Kidney capillary endothelial cell (primary cell): ENCODE measurements at places on chromosomes 2 and 18.
A peak's percentile ranks its signal among the peaks of the same experiment; 100 is the strongest.

DNA sequence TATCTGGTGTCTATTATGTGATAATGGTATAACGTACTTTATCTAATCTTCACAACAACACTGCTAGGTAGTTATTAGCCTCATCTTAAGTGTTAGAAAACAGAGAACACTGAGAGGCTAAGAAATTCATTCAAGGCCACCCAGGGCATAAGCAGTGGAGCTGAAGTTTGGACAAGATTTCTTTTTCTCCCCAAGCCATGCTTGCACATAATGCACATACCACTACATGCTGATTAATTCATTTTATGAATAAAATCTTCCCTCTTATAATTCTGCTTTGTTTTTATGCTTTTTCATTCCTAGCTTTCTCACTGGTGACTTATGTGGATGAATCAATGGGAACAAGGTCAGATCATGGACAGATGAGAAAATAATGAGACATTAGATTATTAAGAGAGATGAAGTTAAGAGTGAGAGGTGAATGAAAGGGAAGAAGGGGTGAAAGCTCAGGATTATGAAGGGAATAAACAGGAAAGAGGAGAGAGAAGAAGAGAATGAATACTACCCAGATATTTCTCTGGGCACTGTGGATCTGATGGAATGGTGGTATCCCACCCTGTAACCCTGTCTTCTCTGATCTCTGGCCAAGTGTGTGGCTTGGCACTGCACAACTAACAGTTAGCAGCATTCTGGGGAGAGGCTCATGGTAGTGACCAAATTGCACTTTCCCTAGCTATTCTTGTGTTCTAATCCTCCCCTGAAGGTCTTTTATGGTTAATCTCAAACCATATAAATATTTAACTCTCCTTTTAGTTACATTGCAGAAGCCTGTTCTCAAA is 17.7 kb upstream of the GALNT3 start:
- no peak for DNase-seq

DNA sequence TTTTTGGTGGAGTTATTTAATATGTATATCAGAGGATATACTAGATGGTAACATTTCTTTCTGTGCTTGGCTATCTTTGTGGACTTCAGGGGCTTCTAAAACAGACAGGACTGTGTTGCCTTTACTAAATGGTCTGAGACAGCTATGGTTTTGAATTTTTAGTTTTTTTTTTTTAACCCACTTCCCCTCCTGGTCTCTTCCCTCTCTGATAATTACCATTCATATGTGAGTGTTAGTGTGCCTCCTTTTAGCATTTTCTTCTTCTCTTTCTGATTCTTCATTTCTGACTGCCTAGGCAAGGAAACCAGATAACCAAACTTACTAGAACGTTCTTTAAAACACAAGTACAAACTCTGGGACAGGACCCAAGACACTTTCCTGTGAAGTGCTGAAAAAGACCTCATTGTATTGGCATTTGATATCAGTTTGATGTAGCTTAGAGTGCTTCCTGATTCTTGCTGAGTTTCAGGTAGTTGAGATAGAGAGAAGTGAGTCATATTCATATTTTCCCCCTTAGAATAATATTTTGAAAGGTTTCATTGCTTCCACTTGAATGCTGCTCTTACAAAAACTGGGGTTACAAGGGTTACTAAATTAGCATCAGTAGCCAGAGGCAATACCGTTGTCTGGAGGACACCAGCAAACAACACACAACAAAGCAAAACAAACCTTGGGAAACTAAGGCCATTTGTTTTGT is 52.7 kb downstream of the SMAD4 start:
- no peak for DNase-seq

DNA sequence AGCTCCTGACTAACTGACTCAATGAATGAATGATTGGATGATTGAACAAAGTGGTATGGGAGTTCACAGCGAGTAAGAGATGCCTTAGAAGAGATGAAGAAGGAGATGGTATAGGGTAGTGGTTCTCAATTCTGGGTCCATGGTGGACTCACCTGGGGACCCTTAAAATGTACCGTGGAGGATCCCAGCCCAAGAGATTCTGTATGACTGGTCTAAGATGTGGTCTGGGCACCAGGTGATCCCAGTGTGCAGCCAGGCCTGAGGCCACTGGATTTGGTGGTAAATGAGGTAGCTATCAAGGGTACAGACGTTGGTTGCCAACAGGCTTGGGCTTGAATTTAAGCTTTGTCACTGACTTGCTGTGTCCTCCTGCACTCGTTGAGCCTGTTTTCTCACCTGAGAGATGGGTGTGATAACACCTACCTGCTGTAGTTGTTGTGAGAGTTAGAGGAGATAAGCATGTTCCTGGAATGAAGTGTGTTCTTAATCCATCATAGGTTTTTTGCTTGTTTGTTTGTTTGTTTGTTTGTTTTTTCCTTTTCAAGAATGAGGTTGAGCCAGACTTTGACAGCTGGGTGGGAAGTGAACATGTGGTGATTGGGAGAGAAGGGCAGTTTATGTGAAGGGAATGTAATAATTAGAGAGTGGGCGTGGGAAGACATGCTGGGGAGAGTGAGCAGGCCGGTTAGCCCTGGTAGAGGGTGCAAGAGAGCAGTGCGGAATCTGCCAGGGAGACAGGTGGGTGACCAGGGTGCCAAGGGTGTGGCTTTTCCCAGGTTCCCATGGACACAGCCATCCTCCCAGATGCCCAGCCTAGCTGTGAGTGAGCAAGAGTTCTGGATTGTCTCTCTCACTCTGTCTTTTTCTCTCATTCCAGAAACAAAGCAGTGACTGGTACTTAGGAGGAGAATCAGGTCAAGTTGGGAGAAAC is 31.4 kb upstream of the IL1B start:
- no peak for DNase-seq

- DNase-seq = no peak
These were observed 252.1 kb downstream of the ZNF521 start for GRCh38 chr18:25099895-25100294.

GRCh38 chr2:11582612-11582861 is 48.7 kb downstream of the GREB1 start:
- no peak for DNase-seq

DNA sequence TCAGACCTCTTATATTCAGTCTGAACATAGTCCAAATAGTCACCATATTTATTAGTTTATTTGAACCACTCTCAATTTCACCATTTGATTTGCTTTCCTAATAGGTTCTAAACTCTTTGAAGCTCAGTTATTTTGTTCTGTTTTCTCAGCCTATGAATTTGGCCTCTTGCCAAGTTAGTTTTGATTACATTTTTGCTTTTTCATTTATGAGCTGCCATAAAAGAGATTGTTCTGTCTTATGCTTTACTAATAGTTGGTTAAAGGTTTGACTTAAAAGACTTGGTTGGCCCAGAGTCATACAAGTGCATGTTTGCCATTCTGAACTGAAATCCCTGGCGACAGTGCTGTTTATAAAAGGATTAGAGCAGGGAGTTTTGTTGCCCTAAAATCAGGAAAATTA is 85.9 kb upstream of the RANBP2 start:
- no peak for DNase-seq

- DNase-seq = no peak
These were observed 174.4 kb upstream of the FBXO11 start for GRCh38 chr2:48080534-48081316.

- no peak for DNase-seq
These were observed 7.5 kb downstream of the ADCY3 start for GRCh38 chr2:24912523-24912922.

GRCh38 chr18:39062426-39062825 is 1496.8 kb upstream of the CELF4 start:
- peak; percentile 53 for DNase-seq

DNA sequence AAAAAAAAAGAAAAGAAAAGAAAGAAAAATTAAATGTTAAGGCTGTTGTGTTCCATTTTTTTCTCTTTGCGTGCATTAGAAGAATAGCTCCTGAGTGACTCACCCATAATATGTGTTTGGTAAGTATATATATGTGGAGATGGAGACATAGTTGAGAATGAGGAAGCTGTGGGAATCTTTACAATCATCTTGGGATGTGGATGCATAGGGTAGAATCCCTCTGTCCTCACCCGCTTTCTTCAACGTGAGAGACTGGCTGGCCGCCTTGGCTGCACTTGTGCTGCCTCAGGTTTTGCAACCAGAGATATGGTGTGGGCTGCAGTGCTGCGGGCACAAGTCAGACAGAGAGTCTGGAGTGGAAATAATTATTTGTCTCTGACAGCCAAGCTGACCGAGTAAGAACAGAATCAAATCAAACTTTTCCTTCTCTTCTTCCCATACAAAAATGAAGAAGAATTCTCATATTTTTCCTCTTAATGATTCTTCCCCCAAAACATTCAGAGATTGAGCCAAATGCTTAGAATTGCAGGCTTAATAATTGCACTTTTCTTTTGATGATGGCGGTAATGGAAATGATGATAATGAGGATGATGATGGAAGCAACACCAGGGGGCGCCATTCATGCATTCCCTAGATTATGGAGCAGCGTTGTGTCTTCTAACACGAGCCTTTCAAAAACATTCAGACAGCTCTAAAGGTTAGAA is 48.5 kb downstream of the SERPINB7 start:
- DNase-seq = no peak

DNA sequence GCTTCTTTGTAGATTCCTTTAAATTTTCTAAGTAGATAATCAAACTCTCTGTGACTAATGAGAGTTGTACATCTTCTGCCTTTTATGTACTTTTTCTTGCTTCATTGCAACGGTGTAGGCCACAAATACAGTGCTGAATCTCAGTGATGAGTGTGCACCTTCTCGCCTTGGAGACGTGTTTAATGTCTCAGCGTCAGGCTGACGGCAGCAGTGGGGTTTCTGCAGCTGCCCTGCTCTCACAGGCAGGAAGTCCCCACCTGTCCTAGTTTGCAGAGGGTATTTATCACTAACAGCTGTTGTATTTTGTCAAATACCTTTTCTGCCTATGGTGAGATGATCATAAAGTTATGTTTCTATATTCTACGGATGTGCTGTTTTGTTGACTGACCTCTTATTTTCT is 13.3 kb downstream of the AGXT start:
- no peak for DNase-seq

DNA sequence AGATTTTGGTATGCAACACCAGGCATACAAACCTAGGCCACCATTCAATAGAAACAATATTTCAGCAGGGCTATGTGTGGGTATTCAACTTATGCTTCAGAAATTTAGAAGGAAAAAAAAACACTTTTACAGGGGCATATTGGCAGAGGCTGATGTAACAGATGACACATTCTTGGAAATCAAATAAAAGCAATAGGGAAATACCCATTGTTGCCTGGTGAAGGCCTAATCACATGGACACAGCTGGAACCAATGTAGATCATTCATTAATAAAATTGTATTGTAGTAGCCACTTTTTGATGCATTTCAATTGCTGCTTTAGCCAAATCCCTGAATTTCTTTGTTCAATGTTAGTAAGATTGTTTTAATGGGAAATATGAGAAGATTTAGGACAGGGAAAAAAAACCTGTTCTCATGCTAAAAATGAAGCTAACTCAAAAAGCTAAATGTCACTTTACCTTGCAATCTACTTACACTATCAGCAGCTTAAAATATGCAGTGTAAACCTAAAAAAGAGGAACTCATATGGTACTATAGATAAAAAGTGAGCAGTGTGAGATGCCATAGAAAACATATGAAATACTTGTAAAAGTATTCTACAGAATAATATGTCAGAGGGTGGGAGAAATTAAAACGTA is 289.4 kb downstream of the ZEB2 start:
- DNase-seq = no peak

- no peak for DNase-seq
These were observed 6.5 kb downstream of the RBBP8 start for GRCh38 chr18:22939649-22940048.

DNA sequence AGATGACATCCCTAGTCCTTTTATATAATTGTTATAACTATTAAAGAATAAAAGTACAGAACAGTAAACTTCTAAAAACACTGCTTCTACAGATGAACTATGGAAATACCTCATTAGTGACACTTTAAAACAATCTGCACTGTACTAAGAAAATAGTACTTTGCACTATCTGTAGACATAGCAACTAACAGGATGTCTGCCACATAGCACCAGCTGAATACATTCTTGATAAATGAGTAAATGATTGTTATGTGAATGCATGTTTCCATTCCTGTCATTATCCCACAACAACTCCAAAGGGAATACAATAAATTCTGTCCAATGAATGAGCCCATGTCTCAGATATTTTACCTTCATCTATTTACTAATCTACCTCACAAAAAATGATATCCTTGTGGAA is 115.3 kb upstream of the SLC35G4 start:
- DNase-seq = peak; percentile 53

DNA sequence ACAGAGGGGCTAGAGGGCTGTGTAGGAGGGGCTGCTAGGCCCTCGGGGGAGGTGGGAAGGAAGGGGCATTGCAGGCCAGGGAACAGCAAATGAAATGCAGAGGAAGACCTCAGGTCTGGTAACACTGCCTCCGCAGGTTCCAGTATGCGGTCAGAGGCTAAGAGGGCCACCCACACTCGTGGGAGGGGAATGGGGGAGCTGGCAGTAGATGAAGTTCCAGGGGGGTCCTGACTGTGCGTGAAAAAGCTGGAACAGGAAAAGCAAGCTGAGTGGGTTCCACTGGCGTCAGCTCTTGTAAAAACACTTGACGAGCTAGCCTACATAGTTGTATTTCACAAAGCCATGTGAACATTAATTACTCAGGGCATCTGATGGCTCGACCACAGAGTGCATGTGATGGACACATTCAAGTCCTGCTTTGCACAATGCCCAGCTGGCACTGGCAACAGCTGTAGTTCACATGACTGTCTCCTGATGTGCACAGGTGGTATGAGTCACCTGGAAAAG is 29.0 kb upstream of the PTPN4 start:
- no peak for DNase-seq

DNA sequence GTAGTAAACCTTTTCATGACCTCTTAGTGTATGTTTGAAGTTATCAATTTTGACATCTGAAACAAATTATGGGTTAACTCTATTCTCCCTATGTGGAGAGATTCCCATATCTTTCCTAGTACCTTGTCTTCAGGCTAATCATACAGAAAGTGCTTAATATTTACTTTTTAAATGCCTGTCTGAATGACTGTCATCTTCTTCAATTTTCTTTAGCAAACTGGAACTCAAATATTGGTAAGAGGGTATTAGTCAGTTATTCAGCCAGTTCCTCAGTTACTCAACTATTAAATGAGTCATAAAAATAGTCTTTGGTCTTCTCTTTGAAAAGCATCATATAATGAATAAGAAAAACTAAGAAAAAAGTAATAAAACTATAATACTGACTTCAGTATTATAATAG is 1038.0 kb upstream of the PIK3C3 start:
- DNase-seq = no peak
